Immature natural killer cell (primary cell): ENCODE measurements at places on chromosomes 2 and 18. TPM values are rescaled to one million over a fixed set of nuclear protein-coding genes. Genes with fewer than 3 reads are reported as not detected.
A peak's percentile ranks its signal among the peaks of the same experiment; 100 is the strongest.

DNA sequence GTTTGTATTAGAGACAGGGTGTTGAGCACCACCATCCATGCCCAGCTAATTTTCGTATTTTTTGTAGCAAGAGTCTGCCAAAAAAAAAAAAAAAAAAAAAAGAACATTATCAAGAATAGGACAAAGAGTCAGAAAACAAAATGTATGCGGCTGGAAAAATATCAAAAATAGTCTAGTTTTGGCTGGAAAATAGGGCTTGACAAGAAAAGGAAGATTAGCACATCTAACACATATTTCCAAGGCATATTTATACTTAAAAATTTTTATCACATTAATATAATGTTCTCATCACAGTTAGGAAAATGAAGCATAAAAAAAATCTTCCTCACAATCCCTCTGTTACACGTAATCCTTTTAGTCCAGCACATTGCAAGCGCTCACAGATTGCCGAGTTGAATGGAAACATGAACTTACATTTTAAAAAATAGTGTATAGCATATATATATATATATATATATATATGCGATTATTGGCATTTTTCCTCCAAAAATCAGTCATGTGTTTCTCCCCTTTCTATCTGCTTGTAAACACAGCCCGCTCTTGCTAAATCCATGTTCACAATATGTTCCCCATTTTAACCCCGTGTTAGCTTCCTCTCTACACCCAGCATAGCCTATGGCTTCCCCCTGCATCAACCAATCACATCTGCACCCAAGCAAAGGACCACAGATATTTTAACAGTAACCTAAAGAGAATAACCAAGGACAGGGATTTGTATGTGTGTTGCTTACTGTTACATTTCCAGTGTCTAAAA is 183.0 kb downstream of the AFF3 start:
- no peaks in the 10 kb centered on the region for H3K4me1 ChIP-seq
- no peak for DNase-seq
- H3K36me3 ChIP-seq, result no peaks in the 10 kb centered on the region
- H3K27me3 ChIP-seq, result no peaks in the 10 kb centered on the region
- H3K4me3 ChIP-seq, result no peak overlapping the region

- H3K4me1 ChIP-seq, result peaks cover 6% of the 10 kb centered on the region
- no peaks in the 10 kb centered on the region for H3K36me3 ChIP-seq
- peaks cover 2% of the 10 kb centered on the region for H3K27me3 ChIP-seq
- no peak for DNase-seq
- no peak overlapping the region for H3K4me3 ChIP-seq
These were observed 109.3 kb downstream of the MEIS1 start for GRCh38 chr2:66544258-66544657.

GRCh38 chr18:21489119-21489750 is 111.3 kb downstream of the ESCO1 start:
- H3K36me3 ChIP-seq, result no peaks in the 10 kb centered on the region
- DNase-seq, result peak; percentile 21
- H3K27ac ChIP-seq, result no peak overlapping the region
- no peak overlapping the region for H3K4me3 ChIP-seq
- H3K4me1 ChIP-seq, result no peaks in the 10 kb centered on the region

- peaks cover 8% of the 10 kb centered on the region for H3K27me3 ChIP-seq
- no peak for DNase-seq
- no peaks in the 10 kb centered on the region for H3K36me3 ChIP-seq
- H3K4me1 ChIP-seq, result peaks cover 9% of the 10 kb centered on the region
- no peak overlapping the region for H3K4me3 ChIP-seq
These were observed 4.0 kb downstream of the SPR start for GRCh38 chr2:72891091-72891818.

Gene TANC1
- 0.41 TPM for polyA plus RNA-seq

DNA sequence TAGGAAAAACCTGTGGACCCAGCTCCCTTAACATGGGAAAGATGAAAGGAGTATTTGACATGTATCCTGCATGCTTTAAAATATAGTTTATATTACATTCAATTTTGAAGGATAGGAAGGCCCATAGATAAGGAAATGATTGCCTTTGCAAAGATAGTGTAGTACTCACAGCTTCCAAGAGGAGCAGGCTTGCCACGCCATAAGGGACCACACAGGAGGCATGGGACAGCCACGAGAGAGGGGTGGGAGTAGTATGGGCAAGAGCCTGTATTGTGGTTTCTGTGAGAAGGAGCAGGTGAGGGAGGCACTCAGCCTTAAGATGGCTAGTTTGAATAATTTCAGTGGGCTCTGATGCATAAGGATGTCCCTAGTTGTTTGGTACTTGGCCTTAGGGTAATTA is 740.3 kb downstream of the SATB2 start:
- no peaks in the 10 kb centered on the region for H3K36me3 ChIP-seq
- DNase-seq, result no peak
